ENCODE measurements at places on chromosomes 11 and 22. TPM values are rescaled to one million over a fixed set of nuclear protein-coding genes. Genes with fewer than 3 reads are reported as not detected.

The MIOX gene
- not detected for total RNA-seq

The TMEM121B gene
- total RNA-seq: 0.21 TPM

The NARS2 gene
- total RNA-seq: 45.1 TPM

The RTN4RL2 gene
- total RNA-seq: not detected

The FIBP gene
- total RNA-seq: 104 TPM

The SPI1 gene
- total RNA-seq: not detected

GRCh38 chr11:64654958-64655541 is 64.0 kb downstream of the SLC22A12 start:
- no peak for DNase-seq

- DNase-seq: no peak
These were observed 31.8 kb downstream of the MICAL2 start for GRCh38 chr11:12142176-12142575.

- no peak for DNase-seq
These were observed 173.7 kb upstream of the DDI1 start for GRCh38 chr11:103862802-103863174.

GRCh38 chr11:44923115-44923514 is 27.6 kb downstream of the TP53I11 start:
- no peak for DNase-seq

The ELMOD1 gene
- 2.6 TPM for total RNA-seq

- DNase-seq: no peak
These were observed 147.1 kb downstream of the WT1 start for GRCh38 chr11:32288276-32288675.

DNA sequence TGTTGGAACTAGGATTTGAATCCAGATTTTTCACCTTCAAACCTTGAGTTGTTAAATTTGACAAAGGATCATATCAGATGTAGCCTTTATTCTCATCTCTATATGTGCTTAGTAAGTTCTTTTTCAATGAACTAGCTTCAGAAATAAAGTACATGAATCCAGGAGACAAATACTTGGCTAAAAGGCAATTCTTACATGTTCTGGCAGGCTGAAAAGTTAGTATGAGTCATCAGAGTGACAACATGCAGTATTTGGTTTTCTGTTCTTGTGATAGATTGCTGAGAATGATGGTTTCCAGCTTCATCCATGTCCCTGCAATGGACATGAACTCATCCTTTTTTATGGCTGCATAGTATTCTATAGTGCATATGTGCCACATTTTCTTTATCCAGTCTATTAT is 40.4 kb downstream of the BBOX1 start:
- no peak for DNase-seq

The ANGPTL5 gene
- total RNA-seq: not detected

The CASP4 gene
- 157 TPM for total RNA-seq

The PRDM11 gene
- 2.4 TPM for total RNA-seq

The APOL3 gene
- total RNA-seq: 9.6 TPM

GRCh38 chr22:37260155-37260795 is 16.2 kb upstream of the RAC2 start:
- DNase-seq: no peak

GRCh38 chr11:64870893-64871466 is 7.4 kb downstream of the EHD1 start:
- no peak for DNase-seq

The CASP5 gene
- total RNA-seq: not detected

DNA sequence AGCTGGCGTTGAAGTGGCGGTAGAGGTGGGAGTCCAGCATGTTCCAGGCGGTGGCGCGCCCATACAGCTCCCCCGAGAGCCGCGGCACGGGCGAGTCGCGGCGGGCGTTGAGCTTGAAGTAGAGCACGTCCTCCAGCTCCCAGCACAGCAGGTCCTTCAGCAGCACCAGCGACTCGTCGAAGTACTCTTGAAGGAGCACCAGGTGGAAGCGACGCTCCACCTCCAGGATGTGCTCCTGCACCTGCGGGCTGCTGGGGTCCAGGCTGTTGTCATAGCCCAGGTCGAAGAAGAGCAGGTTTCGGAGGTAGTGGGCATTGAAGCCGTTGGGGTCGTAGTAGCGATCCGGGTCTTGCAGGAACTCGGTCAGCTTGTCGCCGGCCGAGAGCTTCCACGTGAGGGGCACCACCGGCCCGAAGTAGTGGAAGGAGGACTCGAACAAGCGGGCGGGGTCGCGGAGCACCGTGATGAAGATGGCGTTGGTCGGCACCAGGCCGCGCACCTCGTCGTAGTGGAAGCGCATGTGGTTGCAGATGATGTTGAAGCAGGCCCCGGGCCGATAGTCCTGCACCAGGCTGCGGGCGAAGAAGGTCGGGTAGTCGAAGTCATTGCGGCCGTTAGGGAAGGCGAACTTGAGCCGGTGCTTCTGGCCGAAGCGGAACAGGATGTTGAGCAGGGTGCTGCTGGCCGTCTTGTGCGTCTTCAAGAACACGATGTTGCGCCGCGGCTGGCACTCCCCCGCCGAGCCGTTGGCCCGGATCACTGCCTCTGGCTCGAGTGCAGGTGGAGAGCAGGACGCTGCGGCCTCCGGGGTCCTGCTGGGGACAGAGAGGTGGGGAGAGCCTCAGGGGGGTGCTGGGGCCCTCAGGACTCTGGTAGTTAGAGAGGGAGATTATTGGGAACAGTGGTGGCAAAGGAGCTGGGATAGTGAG is 9.0 kb upstream of the SEC14L6 start:
- DNase-seq: no peak

- DNase-seq: peak; percentile 55
These were observed 5.1 kb upstream of the B4GALNT4 start for GRCh38 chr11:363948-364761.

GRCh38 chr11:106815209-106815608 is 203.1 kb downstream of the GUCY1A2 start:
- DNase-seq: no peak

The ALKBH3 gene
- total RNA-seq: 26.7 TPM

GRCh38 chr11:111741751-111742150 is 24.4 kb downstream of the PPP2R1B start:
- DNase-seq: no peak

The PANX3 gene
- not detected for total RNA-seq

DNA sequence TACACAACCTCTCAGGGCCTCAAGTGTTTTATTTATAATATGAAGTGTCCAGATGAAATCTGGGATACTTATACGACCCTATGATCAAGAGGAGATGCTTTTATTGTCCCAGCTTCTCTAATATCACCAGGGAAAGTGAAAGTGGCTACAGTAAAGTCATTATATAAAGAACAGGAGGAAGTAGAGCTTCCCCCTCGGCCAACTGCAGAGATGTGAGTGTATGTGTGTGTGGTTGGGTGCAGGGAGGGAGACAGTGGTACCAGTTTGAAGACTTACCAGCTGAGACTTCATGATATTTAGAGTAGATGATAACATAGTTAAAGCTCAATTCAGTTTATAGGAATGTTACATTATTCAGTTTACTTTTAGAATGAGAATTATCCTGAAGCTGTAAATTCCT is 373.6 kb upstream of the DDI1 start:
- no peak for DNase-seq

DNA sequence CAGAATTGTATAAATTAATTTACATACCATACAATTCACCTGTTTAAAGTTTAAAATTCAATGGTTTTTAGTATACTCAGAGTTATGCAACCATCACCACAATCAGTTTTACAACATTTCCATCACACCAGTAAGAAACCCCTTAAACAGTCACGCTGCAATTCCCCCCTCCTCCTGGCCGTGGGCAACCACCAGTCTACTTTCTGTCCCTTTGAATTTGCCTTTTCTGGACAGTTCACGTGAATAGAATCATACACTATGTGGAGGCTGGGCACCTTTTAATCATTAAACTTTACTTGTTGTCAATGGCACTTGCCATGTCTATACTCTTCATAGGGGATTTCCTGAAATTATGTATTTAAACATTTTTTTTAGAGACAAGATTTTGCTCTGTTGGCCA is 20.1 kb upstream of the SWAP70 start:
- no peak for DNase-seq

DNA sequence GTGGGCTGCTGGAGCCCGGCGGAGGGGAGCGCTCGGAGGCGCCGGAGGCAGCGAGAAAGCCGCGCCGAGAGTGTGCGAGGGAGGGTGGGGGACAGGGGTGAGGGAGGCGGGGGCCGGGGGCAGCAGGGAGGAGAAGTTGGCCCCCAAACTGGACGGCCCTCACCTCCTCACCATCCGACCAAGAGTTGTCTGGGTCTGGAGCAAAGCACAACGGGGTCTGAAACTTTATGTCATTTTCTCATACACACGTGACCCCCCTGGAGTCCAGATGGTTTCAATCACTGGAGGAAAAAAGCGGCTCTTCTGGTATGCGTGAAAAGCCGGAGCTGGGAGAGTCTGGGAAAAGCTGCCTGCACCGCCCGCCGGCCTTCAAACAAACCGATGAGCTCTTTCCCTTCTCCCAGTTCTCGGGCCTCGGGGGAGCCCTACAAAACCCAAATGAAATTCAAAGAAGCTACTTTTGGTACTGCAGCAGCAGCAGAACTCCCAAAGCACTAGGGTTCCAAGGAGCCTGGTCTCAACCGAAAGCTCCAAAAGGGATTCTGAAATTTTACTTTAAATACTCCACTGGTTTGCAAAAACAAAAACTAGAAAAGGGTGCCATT is 39.7 kb upstream of the AKIP1 start:
- peak; percentile 88 for DNase-seq

The OR52A1 gene
- total RNA-seq: not detected

GRCh38 chr11:64344787-64345186 is 4.8 kb downstream of the CCDC88B start:
- no peak for DNase-seq

The MPEG1 gene
- not detected for total RNA-seq

The MRGPRX3 gene
- not detected for total RNA-seq

- no peak for DNase-seq
These were observed 100.0 kb downstream of the PAX6 start for GRCh38 chr11:31711137-31711536.

DNA sequence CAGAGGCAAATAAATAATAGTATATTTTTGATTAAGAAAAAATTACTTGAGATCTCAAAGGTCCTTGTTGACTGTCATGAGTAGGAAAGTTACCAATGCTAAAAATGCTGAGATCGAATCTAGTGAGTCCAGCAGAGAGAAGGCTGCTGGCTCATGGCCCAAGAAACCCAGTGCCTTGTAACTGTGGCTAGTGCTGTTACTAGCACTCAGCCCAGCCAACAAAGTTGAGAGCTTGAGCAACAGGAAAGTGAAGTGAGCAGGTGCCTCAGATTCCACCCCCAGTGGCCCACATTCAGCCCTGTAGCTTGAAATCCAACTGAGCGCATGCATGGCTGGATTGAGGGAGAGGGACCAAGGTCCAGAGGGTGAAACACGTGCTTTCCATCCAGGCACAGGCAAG is 398.2 kb downstream of the SHANK2 start:
- no peak for DNase-seq

DNA sequence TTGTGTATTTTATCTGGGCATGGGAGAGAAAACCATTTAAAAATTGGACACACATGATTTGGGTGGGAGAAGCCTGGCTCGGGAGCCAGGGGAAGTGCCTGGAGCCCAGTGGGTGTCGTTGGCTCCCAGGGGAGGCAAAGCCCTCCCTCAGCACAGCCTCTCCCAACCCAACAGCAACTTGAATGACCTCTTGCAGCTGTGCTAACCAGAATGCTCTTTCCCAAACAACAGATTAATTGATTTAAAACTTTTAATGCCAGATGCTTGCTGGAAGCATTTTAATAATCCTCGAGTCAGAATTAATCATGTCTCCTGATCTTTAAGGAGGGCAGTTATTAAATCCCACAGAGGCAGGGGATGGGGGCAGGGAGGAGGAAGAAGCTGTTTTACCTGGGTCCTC is 401.6 kb downstream of the BUD13 start:
- no peak for DNase-seq

DNA sequence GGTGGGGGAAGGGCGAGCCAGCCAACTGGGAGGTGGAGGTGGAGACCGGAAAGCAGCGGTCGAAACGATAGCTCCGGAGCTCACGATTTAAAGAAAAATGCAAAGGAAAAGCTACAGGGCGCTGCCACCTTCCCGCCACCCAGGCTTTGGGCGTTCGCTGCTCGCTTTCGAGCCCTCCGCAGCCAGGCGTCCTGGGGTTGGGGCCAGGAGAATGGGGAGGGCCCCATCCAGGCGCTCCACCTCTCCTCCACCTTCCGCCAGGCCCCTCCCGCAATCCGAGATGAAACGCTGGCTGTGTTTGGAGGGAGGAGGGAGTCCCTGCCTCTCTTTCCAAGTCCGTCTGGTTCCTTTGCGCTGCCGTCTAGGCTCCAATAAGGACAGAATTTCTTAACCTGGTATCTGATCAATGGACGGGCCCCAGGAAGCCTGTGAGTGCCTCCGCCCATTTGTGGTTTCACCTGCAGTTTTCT is 483 bp upstream of the ABTB2 start:
- DNase-seq: peak; percentile 85

The MS4A8 gene
- not detected for total RNA-seq

The UBQLN3 gene
- not detected for total RNA-seq

DNA sequence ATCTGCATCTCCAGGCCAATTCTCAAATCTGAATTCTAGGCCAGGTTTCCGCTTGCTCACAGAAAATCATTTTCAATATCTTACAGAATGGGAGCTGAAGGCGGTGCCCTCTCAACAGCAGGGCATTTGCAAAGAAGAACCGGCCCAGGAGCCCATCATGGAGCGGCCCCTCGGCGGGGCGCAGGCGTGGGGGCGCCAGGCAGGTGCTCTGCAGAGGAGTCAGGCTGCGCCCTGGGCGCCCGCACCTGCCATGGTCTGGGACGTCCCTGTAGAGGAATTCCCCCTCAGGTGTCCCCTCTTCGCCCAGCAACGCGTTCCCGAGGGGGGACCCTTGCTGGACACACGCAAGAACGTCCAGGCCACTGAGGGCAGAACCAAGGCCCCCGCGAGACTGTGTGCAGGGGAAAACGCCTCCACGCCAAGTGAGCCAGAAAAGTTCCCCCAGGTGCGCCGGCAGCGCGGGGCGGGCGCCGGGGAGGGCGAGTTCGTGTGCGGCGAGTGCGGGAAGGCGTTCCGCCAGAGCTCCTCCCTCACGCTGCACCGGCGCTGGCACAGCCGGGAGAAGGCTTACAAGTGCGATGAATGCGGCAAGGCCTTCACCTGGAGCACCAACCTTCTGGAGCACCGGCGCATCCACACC is 11.5 kb downstream of the ZNF74 start:
- DNase-seq: no peak

The PLEKHA7 gene
- total RNA-seq: 10.2 TPM

GRCh38 chr11:107478922-107479321 is 21.3 kb upstream of the CWF19L2 start:
- DNase-seq: no peak

The HBE1 gene
- total RNA-seq: 0.42 TPM

DNA sequence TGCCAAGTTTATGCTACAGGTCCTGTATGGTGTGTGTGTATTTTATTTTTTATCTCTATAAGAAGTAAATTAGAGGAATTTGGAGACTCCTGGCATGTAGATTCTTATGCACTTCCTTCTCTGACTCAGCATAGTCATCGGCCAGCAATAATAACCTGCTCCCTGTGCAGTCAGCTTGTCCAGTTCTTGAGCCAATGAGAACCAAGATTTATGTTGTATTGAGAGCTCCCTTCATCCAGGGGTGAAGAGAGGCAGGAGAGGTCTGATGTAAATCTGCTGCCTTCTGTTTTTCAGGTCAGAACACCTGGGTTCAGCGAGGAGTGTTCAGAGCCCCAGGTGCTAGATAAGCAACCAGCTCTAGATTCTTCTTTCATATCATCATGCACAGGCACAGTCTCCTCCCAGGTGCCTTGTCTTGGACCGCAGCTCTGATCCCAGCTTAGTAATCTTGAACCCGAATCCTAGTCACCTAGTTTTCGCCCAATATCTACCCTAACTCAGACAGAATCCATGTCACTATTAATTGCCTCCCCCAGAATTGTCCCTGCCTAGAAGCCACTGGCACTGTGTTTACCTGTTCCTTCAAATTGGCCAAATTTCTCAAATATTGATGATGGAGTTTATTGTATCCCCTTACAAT is 328.2 kb upstream of the NCAM1 start:
- DNase-seq: no peak
